Vagina (tissue), 2 donors: ENCODE measurements at places on chromosomes 11 and 22. TPM values are rescaled to one million over a fixed set of nuclear protein-coding genes. Genes with fewer than 3 reads are reported as not detected.

DNA sequence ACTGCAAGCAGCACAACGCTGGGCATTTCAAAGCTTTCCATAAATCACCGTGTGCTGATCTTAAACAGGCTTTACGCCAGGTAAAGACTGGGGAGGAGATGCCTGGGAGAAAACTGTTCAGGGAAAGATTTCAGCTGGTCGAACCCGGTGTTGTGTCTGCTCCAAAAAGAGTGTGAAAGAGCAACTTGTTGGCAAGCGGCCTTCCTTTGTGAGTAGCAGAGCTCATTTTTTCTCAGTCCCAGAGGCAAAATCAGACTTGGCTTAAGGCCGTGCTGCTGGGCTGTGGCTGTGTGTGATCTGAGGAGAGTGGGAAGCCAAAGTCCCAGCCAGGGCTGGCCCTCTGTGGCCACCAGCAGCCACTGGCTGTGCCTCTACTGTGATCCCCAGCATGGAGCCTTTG is 75.7 kb upstream of the E2F8 start:
- H3K4me3 ChIP-seq = no peak overlapping the region
- no peak for DNase-seq

DNA sequence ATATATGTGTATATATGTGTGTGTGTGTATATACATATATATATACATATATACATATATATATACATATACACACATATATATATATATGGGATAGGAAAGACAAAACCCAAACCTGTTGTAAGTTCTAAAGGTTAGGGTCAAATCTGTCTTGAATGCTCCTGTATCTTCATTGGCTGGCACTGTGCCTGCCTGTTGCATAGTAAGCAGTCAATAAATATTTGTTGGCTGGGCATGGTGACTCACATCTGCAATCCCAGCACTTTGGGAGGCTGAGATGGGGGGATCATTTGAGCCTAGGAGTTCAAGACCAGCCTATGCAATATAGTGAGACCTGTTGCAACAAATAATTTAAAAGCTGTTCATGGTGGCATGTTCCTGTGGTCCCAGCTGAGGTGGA is 205.4 kb downstream of the DBX1 start:
- H3K27me3 ChIP-seq = no peaks in the 10 kb centered on the region
- DNase-seq = no peak
- H3K36me3 ChIP-seq = no peaks in the 10 kb centered on the region
- H3K4me1 ChIP-seq = peaks cover 13% of the 10 kb centered on the region
- H3K4me3 ChIP-seq = no peak overlapping the region

CPT1B gene
- 29.2 TPM for total RNA-seq

DNA sequence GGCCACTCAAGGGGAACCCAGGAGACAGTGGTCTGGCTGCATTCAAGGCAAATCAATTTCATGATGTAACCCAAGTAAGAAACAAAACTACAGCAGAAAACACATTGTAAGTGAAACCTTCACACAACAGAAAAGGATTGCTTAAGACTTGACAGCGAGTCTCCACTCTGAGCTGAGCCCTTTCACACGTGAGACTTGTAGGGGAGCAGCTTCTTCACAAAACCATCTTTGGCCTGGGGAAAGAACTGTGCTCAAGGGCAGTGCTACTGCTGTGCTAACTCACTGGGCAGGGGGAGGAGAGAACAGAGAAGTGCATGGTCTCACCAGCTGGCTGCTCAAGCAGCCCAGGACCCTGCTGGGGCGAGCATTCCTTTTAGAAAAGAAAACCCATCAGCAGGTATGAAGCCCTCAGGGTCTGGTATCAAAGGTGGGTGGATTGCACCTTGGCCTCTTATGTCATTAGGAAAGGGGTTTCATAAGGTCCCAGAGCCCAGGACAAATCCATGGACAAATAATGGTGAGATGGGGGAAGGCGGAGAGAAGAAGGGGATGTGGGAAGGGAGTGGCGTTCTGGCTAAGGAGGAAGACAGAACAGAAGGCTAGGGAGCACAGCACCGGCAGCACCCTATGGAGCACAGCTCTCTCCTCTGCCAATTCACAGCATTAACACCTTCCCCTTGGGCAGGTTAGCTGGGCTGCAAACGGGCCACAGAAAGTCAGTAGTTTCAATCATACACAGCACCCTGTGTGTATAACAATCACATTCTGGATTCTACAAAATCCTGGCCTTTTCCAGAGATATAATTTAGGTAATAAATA is 20.6 kb upstream of the RAPSN start:
- H3K4me1 ChIP-seq = peaks cover 37% of the 10 kb centered on the region
- H3K27me3 ChIP-seq = no peaks in the 10 kb centered on the region
- H3K4me3 ChIP-seq = no peak overlapping the region
- peaks cover 41% of the 10 kb centered on the region for H3K36me3 ChIP-seq

GRCh38 chr11:16612566-16613261 is 125.7 kb upstream of the C11orf58 start:
- H3K27me3 ChIP-seq = peaks cover 7% of the 10 kb centered on the region
- peak overlapping the region; percentile 38 for H3K4me3 ChIP-seq
- DNase-seq = no peak
- peaks cover 12% of the 10 kb centered on the region for H3K4me1 ChIP-seq
- no peak overlapping the region for H3K27ac ChIP-seq

DNA sequence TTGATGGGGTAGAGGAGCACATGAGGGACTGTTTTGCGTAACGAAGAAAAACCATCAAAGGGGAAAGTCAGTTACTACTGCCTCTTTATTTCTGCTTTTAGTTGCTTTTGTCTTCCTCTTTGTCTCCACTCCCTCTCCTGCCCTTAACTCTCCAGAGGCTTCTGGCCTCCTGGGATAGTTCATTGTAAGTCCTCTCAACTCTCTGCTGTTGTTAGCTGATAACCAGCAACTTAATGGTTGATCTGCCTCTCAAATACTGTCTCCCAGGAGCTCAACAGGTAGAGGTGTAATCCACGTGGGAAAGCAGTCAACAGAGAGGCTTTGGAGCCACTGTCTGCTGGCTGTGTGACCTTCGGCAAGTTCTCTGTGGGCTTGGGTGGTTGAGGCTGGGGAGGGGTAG is 47.3 kb downstream of the CCDC81 start:
- no peak overlapping the region for H3K27ac ChIP-seq
- no peak for DNase-seq
- no peaks in the 10 kb centered on the region for H3K4me1 ChIP-seq
- H3K36me3 ChIP-seq = no peaks in the 10 kb centered on the region
- no peak overlapping the region for H3K4me3 ChIP-seq
